Stimulated activated CD4-positive, alpha-beta T cell treated with anti-CD3 and anti-CD28 coated beads, Interleukin-1b, Interleukin-23, amount 100 ng/mL, for 24 hours (primary cell): ENCODE measurements at places on chromosomes 4 and X.

- DNase-seq, result no peak
Observed at GRCh38 chr4:73732759-73733431, 7.5 kb upstream of the CXCL8 start.

- no peak for DNase-seq
Observed at GRCh38 chrX:111270339-111270738, at the start of gene CAPN6. TSS of gene CAPN6 (minus strand) at chrX:111270483. CDS start at chrX:111263936, 6,547 bp downstream.

- no peak for DNase-seq
Observed at GRCh38 chr4:94598758-94599157, 147.0 kb downstream of the PDLIM5 start.

DNA sequence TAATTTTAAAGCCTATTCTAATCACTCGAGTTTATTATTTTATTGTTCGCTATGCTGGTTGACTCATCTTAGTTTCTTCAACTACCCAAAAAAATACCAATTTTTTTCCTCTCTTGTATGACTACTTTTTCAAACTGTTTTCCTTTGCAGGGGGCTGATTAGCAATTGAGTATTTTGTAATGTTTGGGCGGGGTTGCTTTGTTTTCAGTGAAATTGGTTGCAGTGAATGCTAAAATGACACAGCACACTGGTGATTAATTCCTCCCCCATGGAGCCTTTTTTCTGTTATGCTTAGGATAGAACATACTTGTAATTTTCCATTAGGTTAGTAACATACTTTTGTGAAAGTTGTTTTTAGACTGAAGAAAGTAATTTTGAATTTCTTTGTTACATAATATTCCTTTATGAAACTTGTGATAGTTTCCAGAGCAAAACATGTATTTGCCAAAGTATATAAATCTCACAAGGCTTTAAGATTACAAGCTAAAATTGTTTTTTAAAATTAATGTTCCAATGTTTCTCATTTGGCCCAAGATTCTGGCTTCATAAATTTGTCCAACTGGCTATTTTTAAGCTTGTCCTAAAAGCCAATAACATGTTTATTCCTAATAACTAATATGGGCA lies 120.4 kb downstream of the CHIC1 start:
- no peak for DNase-seq

DNA sequence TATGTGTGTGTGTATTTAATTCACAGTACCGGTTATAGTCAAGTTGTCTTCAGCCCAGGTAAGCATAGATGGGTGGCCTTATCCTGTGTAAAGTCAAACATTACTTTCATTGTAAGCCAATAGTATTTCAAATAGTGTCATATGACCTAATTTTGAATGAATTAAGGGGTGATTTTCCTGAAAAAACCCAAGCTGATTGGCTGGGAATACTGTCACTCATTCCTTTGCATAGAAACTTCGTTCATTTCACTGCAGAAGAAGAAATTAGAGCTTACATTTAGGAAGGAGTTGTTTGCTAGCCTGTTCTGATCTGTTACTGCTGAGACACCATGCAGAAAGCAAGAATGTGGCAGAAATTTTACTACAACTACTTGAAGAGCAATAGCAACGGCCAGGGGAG lies 45.4 kb downstream of the SMARCAD1 start:
- no peak for DNase-seq

DNA sequence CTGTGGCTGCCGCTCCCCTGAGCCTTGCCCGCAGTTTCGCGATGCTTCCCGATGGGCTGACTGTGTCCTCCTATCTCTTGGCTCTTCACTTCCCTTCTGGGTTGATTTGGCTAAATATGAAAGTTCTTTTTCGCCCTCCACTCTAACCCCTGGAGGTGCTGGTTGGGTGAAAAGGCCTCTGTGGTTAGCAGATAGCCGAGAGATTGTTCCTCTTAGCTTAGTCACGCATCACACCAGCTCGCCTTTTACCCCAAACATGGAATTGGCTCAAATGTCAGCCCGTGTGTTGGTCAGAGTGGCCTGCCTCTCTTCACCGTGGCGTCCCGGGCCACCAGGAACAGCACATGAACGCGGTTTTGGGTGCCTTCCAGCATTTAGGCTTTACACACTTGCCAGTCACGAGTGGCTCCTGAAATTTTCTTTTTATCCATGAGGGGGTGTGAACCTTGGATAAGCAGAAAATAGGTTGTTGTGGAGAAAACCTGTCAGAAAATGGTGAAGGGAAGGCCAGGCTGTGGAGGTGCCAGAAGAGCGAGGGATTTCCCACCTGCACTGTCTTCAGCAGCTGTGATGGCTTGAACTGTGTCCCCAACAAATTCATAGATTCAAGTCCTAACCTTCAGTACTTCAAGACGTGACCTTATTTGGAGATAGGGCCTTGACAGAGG lies 8.9 kb downstream of the CLCN4 start:
- no peak for DNase-seq

DNA sequence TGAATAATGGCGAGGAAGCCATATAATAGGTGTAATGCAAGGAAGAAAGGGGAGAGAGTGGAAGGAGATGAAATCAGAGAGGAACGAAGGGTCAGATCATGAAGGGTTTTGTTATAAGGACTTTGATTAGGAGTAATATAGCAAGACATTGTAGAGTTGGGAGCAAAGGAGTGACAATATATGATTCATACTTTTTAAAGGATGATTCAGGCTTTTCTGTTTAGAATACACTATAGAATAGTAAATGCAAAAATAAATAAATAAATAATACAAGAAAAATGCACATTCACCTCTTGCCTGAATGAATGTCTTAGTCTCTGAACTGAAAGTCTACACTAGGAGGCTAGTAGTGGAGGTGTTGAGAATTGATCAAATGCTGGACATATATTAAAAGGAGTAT lies 1524.4 kb upstream of the AGA start:
- no peak for DNase-seq

DNA sequence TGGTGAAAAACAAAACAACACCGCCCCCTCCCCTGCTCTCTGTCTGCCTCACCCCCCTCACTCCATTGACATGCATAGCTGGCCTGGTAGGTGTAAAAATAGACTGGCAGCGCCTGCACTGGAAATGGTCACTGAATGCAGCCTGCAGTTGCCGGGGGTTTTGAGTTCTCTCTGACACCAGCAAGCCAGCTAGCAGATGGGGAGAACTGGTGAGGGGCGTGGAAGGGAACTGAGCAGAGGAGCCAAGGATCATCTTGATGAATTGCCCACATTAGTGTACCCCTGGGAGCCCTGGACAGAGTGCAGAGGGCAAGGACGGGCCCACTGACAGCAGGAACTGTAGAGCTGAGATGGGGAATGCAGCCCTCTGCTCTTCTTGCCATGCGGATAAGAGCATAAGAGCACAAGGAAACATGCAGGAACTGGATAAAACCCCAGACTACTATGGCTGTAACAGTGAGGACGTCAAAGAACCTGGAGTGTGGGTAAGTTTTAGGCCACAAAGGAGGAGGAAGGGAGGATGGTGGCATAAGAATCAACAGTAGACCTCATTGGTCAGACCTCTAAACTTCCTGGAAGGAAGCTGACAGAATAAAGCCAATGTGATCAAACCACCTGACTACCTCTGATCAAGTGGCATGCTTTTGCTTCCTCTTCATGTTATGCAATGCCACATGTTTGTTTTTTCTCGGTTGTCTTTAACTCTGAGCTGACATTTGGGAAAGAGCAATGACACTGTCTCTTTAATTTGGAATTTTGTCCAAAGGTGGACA lies 96.3 kb downstream of the ANK2 start:
- DNase-seq, result no peak

DNA sequence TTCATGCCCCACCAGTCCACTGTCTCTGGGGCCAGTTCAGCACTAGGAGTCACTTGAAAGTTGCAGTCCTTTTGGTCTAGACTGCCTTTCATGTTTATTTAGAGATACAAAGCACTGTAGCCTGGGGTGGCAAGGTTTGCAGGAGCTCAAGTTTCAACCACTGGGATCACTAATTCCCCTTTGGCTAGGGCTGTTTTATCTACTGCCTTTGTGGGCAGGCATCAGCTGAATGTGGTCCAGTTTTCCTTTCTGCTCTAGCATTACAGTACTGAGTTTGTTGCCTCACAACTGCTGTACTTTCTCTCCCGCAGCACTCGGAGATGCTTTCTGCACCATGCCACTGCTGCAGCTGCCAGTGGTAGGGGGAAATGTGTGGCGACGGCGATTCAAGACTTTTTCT lies 222.3 kb upstream of the HDX start:
- no peak for DNase-seq

- no peak for DNase-seq
Observed at GRCh38 chr4:169826634-169827187, 69.0 kb upstream of the HPF1 start.

- DNase-seq, result no peak
Observed at GRCh38 chr4:184444953-184445309, 29.4 kb downstream of the IRF2 start.

- peak; percentile 81 for DNase-seq
Observed at GRCh38 chr4:153249199-153250041, 45.2 kb downstream of the TRIM2 start.

DNA sequence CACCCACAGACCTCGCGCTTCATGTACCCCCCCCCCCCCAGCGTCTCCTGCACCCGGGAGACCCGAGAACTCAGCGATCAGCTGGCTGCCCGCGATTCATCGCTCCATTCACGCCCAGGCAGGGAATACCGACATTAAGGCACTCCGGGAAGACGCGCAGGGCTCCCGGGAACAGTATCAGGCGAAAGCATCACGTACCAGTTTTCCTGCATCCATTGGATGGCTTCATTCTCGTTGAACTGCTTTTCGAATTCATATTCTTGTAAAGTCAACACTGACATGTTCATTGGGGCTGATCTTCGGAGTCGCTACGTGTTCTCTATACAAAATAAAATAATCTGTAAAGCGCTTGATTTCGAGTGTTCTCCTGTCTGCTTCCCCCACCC lies 373 bp downstream of the ELOVL6 start:
- DNase-seq, result no peak

GRCh38 chr4:1415681-1415981 lies 9.4 kb upstream of the NKX1-1 start:
- DNase-seq, result no peak

- no peak for DNase-seq
Observed at GRCh38 chrX:56764975-56765791, 36.1 kb downstream of the NBDY start.
